ENCODE measurements at places on chromosomes 2 and 18.

- H3K27ac ChIP-seq = peak overlapping the region; percentile 87
- peaks cover 3% of the 10 kb centered on the region for H3K36me3 ChIP-seq
- H3K4me1 ChIP-seq = peaks cover 59% of the 10 kb centered on the region
- no peaks in the 10 kb centered on the region for H3K27me3 ChIP-seq
- no peak overlapping the region for H3K4me3 ChIP-seq
- no peak for DNase-seq
Measured at GRCh38 chr2:203804764-203805485, 62.6 kb upstream of the CTLA4 start.

- peaks cover 2% of the 10 kb centered on the region for H3K27me3 ChIP-seq
- H3K27ac ChIP-seq = no peak overlapping the region
- H3K4me3 ChIP-seq = no peak overlapping the region
Measured at GRCh38 chr2:172131713-172132555, 29.2 kb upstream of the DLX2 start.

- DNase-seq = no peak
- no peaks in the 10 kb centered on the region for H3K36me3 ChIP-seq
- peak overlapping the region; percentile 20 for H3K27ac ChIP-seq
- no peak overlapping the region for H3K4me3 ChIP-seq
- H3K27me3 ChIP-seq = peaks cover 8% of the 10 kb centered on the region
Measured at GRCh38 chr18:46407486-46408166, 249.4 kb downstream of the LOXHD1 start.

DNA sequence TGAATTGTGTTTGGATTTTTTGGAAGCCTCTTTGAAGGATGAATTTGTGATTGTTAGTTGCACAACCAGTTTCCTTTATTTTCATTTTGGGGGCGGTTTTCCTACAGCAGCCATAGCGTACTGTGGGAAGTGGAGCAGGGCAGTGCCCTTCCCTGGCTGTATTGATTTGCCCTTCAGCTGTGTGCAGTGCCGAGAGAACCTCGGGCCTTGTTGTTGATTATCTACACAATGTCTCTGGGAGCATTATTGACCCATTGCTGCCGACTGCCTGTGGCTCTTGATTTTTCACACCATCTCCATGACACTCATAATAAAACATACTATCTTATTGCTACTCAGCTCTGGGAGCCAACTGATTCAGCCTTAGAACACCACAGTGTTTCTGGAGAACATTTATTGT lies 162.2 kb upstream of the BOD1L2 start:
- H3K4me1 ChIP-seq = no peaks in the 10 kb centered on the region
- DNase-seq = no peak
- no peak overlapping the region for H3K4me3 ChIP-seq
- peaks cover 6% of the 10 kb centered on the region for H3K36me3 ChIP-seq

DNA sequence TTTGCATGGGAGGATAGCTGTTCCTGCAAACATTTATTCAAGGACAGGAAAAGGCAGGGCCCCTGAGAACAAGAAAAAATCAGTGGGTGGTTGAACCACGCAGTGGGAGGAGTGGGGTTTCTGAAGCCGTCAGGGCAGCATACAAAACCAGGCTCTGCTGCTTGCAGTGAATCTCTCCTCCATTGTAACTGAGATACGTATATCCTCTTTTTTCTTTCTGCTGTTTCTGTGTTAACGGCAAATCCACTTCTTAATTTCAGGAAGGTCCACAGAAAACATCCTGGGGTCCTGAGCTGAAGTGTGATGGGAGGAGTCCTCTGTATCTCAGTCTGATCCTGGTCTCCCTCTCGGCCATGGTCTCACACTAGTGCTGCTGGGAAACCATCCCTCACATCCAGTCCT lies 27.2 kb upstream of the KCNF1 start:
- H3K4me1 ChIP-seq = peaks cover 13% of the 10 kb centered on the region
- H3K36me3 ChIP-seq = no peaks in the 10 kb centered on the region
- H3K27ac ChIP-seq = no peak overlapping the region
- no peak overlapping the region for H3K4me3 ChIP-seq
- DNase-seq = no peak

DNA sequence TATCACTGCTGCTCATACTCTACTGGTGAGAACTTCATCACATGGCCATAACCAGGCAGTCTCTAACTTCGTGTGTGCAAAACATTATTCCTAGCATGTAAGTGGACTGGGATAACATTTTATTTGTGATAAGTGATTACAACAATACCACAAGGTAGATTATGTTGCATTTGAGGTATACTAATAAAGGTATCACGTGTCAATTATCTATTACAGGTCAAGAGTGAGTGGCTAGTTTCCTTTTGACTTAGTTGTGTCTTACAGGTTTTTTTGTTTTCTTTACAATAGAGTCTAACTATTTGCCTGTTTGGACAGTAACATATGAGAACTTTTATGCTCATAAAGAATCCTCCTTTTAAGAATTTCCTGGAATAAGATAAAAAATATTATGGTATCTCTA lies 67.2 kb upstream of the DSC1 start:
- H3K36me3 ChIP-seq = peaks cover 2% of the 10 kb centered on the region
- DNase-seq = no peak
- H3K4me1 ChIP-seq = peaks cover 55% of the 10 kb centered on the region
- no peaks in the 10 kb centered on the region for H3K27me3 ChIP-seq
- no peak overlapping the region for H3K4me3 ChIP-seq
- no peak overlapping the region for H3K27ac ChIP-seq

DNA sequence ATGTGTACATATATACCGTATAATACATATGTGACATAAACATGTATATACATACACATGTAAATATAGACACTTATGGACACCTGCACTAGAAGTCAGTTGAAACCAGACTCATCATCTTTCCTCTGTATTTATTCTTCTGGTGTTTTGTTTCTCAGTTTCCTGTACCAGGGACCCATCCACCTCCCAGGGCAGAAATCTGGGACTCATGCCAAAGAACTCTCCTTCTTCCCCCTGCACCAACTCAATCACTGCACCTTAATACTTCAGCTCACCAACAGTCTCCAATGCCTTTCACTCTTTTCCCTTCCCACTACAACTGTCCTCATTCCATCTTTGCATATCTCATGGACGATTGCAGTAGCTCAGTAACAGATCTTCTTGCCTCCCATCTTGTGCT lies 428.0 kb downstream of the FBXO15 start:
- peaks cover 2% of the 10 kb centered on the region for H3K36me3 ChIP-seq
- no peak overlapping the region for H3K27ac ChIP-seq
- DNase-seq = no peak

DNA sequence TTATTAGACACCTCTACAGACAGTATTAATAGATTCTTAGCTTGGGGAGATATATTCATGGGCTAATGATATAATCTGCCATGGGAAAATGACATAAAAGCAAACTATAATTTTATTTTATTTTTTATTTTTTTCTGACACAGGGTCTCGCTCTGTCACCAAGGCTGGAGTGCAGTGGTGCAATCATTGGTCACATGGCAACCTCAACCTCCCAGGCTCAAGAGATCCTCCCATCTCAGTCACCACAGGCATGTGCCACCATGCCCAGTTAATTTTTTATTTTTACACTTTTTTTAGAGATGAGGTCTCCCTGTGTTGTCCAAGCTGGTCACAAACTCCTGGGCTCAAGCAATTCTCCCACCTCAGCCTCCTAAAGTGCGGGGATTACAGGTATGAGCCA lies 39.3 kb downstream of the RTN4 start:
- H3K36me3 ChIP-seq = peaks cover 9% of the 10 kb centered on the region
- peaks cover 96% of the 10 kb centered on the region for H3K4me1 ChIP-seq
- no peaks in the 10 kb centered on the region for H3K27me3 ChIP-seq

GRCh38 chr2:237473878-237474441 lies 13.1 kb upstream of the MLPH start:
- no peaks in the 10 kb centered on the region for H3K36me3 ChIP-seq
- no peak for DNase-seq
- no peaks in the 10 kb centered on the region for H3K27me3 ChIP-seq
- peak overlapping the region; percentile 96 for H3K27ac ChIP-seq
- no peak overlapping the region for H3K4me3 ChIP-seq
- H3K4me1 ChIP-seq = peaks cover 17% of the 10 kb centered on the region

DNA sequence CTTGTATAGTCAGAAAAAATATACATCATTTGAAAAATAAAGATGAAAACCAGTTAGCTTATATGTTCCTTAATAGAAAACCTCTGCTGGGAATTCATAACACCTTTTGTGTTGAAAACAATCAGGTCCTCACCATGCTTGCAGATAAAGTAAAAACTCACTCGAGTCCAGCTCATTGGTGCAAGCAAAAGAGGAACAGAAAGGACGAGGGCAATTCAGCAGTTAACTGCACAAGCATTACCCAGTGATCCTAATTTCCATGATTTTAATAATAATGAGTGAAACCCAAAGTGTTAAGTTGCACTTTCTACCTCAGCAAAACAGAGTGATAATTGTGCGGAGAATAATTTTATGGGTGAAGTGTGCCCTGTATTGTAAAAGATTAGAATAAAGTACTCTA lies 839.9 kb downstream of the BCL11A start:
- H3K4me3 ChIP-seq = no peak overlapping the region
- no peak overlapping the region for H3K27ac ChIP-seq
- H3K27me3 ChIP-seq = no peaks in the 10 kb centered on the region
- no peaks in the 10 kb centered on the region for H3K36me3 ChIP-seq

DNA sequence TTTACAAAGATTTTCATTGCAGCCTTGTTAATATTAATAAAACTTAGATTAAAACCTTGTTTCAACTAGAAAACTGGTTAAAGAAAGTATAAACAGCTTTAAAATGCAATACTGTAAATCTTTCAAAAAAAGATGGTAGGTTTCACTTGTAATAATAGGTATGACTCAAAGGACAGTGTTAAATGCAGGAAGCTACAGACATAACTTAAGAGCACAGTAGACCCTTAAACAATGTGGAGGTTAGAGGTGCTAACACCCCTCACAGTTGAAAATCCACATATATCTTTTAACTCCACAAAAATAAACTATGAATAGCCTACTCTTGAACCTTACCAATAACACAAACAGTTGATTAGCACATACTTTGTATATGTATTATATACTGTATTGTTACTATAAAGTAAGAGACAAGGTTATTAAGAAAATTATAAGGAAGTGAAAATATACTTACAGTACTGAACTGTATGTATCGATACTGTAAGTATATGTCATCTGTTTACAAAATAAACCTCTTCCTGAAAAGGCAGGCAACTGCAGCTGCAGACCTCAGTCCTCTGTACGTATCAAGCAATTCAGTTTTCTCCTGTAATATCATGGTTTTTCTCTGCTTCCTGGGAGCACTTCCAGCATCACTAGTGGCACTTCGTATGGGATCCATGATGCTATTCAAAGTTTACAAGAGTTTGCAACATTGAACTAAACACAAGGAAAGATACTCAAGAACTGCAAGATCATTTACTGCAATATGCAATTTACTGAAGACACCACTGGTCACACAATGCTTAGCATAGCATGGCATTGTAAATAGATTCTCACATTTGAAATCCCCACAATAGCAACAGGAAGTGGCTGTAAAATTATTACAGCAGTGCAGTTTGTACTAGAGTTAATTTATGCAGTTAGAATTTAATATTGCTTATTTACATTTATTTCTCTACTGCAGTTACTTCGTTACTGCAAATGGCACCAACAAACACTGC lies 610.5 kb upstream of the LRRTM4 start:
- H3K36me3 ChIP-seq = no peaks in the 10 kb centered on the region
- H3K27me3 ChIP-seq = no peaks in the 10 kb centered on the region
- DNase-seq = no peak
- no peaks in the 10 kb centered on the region for H3K4me1 ChIP-seq

All from osteocyte (in vitro differentiated cells).